Glomerular endothelial cell (primary cell): ENCODE measurements at places on chromosomes 2 and 18. TPM values are rescaled to one million over a fixed set of nuclear protein-coding genes. Genes with fewer than 3 reads are reported as not detected.

CRYGC gene
- not detected in 2 replicates for total RNA-seq

ARHGAP25 gene
- 24.9 and 32.2 TPM in 2 replicates for total RNA-seq

AMER3 gene
- total RNA-seq = not detected in 2 replicates

MZT2A gene
- 173 and 300 TPM in 2 replicates for total RNA-seq

CAMKMT gene
- total RNA-seq = 1.7 and 6.1 TPM in 2 replicates

DNA sequence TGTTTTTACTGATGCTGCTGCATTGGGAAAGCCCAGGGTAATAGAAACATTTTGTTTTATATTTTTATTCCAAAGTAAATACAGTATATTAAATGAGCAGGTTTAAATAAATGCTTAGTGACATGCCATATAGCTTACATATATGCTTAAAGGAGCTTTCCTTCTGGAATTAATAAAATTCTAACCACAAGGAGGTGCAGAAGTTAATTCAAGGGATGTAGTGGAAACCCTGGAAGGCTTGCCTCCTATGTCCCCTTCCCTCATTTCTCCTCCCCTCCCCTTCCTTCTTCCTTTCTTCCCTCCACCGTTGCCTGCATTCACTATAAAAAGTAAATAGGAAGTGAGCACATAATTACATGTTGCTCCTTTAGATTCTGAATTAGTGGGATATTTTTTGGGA lies 96.3 kb downstream of the UBE2E3 start:
- DNase-seq = no peak

LAMA3 gene
- 1.9 and 4.9 TPM in 2 replicates for total RNA-seq

- DNase-seq = no peak
Observed at GRCh38 chr18:48048251-48048650, 117.8 kb upstream of the SMAD2 start.

DNA sequence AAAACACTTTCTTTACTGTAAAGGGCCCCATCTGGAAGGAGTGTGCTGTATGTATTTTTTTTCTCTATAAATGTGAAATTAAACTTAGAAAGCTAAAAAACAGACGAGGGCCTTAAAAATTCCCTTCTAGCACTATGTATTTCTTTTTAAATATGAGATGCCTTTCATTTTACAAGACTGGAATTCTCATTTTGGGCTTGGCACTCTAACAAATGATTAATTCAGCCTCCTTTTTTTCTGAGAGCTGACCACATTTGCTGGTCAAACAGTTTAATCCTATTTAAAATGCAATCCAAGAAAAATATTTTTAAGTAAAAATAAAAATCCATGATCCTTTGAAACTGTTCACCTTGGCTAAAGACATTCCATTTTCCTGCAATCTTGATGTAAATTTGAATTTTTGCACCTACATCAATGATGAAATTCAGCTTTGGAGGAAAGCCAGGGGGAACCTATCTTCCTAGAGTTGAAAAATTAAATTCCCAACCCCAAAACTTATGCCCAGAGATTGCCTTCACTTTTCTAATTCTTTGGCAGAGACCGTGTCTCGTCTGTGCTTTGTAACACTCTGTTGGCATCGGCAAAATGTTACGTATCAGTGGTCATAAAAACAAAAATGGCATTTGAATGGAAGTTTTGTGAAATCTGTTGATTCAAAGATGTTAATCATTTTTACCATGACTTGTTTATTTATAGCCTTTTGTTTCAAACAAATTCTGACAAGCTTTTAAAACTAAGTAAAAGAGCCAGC lies 284.5 kb downstream of the ZNF521 start:
- DNase-seq = no peak

FAM124B gene
- 50.3 and 156 TPM in 2 replicates for total RNA-seq
